ENCODE measurements at places on chromosomes 1 and 21.

- no peak for DNase-seq
Measured at GRCh38 chr1:207412845-207413244, 41.3 kb upstream of the CR2 start.

DNA sequence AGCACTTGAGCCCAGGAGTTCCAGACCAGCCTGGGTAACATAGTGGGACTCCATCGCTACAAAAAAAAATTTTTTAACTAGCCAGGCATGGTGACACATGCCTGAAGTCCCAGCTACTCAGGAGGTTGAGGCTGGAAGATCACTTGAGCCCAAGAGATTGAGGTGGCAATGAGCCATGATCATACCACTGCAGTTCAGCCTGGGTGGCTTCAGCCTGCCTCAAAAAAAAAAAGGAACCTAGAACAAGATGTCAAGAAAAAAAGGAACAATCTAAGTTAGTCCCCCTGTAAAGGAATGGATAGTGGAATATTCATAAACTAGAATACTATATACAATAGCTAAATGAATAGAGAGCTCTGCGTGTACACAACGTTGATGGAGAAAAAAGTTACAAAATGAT, 14.4 kb downstream of the NSL1 start:
- DNase-seq = no peak

DNA sequence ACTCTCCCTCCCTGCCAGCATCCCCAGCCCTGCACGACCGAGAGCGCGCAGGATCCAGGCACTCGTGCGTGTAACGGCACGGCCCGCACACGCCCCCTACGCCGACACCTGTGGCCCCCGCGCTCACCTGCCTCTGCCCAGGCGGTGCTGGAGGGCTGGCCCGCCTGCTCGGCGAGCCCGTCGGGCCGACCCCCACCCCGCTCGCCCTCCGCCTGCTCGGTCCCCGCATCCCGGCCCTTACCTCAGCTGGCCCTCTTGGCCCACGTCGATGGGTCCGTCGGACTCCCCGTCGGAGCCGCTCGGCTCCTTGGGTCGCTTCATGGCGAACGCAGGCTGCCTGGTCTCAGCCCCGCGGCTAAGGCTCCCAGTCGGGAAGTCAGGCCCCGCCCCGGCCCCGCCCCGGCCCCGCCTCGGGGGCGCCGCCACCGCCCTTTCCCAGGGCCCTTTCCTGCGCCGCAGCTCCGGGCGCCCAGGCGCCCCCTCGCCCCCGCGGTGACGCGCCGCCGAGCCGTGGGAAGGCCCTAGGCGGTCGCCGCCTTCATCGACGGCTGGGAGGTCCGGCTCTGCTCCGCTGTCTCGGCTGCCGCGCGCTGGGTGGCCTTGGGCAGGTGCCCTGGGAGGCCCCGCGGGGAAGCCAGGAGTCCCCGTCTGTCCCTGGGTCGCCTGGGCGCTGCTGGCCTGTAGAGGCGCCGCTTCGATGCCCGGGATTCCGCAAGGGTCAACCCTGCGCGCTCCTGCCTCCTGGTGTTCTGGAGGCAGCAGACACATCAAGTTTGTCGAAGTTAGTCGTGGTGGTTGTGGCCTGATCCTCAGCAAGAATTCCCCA, at the start of gene HEYL:
HEYL (minus strand) TSS at position 339 of the 826 bp plus-strand sequence; CDS start at position 321, 18 bp downstream.
- DNase-seq = no peak

DNA sequence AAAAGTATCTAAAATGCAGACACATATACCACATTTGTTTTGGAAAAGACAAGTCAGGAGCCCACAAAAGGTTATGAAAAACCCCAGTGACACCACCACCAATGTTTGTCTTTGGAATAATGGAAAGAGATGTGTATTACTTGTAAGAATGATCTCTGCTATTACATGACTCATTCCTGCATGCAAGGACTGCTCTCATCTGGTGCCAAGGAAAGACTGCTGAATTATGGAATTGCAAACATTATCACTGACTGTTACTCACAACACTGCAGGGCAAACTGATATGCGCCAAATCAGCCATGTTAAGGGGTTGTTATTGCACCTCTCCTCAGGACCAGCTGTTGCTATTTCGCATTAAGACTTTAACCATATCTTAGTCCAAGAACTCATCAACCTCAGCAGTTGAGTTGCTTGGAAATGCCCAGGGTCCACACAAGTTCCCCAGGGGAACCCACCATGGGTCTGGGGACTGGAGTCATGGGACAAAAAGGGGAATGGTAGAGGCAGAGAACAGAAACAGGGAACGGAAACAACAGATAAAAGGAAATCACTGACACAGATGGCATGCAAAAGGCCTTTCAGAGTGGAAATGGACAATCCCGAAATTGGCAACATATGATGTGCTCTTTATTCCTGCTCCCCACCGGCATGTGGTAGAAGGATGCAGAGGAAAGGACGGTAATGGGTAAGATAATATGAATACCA, 34.4 kb downstream of the CAPZB start:
- no peak for DNase-seq

- DNase-seq = no peak
Measured at GRCh38 chr1:96234299-96234698, 487.3 kb upstream of the PTBP2 start.

DNA sequence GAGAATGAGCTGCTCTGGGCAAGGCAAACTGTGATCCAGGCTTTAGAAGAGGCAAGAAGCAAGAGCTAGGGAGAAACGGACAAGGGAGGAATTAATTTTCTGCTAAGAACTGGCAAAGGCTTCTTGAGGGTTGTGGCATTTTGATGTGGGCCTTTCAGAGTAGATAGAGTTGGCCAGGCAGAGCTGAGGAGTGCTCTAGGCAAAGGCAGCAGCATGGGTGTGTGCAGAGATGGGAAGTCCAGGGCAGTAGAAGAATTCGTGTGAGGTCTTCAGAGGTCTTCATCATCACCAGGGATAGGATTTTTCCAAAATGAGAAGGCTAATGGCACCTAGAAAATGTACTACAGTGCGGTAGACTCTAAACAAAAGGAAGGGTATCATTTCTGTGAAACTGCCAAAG, 237.8 kb downstream of the LTN1 start:
- DNase-seq = no peak
